ENCODE measurements at places on chromosomes 5 and 9. TPM values are rescaled to one million over a fixed set of nuclear protein-coding genes. Genes with fewer than 3 reads are reported as not detected.
A peak's percentile ranks its signal among the peaks of the same experiment; 100 is the strongest.

The PCDHGA6 gene
- 6.0 TPM for total RNA-seq

- DNase-seq = no peak
Observed at GRCh38 chr5:127650022-127650421, 1.1 kb downstream of the CTXN3 start.

The CCIN gene
- not detected for total RNA-seq

DNA sequence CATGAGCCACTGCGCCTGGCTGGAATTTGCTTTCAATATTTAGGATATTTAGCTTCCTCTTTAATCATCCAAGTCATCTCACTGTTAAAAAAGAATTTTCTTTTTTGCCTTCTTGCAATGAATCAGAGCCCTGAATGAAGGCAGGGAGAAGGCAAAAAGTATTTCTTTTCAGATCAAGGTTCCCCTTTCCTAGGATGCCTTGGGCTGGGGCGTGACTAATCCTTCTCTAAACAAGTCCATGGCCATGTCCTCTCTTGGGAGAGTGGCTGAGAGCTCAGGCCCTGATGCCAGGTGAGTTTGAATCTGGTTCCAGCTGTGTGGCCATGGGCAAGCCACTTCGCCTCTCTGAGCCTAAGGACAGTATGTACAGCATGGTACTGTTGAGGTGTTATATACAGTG, 84.8 kb upstream of the NEURL1B start:
- DNase-seq = peak; percentile 9

The ZNF622 gene
- total RNA-seq = 56.7 TPM

DNA sequence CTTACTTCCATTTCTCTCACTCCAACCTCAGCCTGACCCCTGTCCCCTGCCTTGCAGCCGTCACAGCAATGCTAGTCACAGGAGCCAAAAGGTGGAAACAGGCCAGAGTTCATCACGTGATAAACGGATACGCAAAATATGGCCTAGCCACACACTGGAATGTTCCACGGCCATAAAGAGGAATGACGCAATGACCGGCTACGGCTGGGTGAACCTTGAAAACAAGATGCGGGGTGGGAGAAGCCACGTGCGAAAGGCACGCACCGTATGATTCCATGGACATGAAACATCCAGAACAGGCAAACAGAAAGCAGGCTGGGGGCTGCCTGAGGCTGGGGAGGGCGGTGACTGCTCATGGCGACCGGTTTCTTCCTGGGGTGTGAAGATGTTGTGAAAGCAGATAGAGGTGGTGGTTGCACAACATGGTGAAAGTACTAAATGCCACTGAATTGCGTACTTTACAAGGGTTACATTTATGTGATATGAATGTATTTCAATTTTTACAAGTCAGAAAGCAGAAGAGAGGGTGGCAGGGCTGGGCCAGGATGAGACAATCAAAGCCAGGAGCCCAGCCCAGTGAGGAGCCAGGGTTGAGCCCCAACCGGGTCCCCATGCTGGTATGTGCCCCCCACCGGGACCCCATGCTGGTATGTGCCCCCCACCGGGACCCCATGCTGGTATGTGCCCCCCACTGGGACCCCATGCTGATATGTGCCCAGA, 117.8 kb upstream of the SARDH start:
- DNase-seq = no peak

DNA sequence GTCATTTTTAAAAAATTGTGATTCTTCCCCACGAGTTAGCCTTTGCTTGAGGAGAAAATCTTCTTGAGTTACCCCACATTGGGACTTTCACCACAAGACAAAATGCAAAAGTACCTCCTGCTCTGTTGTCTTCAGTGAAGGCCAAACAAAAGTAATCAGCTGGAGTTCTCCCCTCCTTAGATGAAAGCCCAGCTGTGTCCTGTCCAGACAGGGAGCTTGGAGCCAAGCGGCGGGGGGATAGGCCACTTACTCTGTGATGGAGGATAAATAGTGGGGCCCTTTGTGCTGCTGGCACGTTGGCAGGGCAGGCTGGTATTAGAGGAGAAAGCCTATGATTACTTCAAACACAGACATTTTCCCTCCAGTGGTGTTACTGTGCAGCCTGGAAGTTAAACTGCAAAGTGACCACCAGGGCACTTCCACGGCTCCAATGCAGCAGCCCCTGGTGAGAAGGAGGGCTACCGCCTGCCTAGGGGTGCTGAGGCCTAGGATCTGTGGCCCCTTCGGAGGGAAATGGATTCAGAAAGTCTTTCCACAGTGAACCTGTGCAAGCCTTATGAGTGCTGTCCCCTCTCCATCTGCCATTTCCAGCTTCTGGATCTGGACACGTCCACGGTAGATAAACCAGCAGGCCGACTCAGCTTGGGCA, 155.0 kb downstream of the TMEM167A start:
- no peak for DNase-seq

GRCh38 chr5:125413496-125414274, 667.2 kb upstream of the ZNF608 start:
- DNase-seq = no peak

GRCh38 chr9:70571258-70571657, 156.8 kb upstream of the KLF9 start:
- DNase-seq = no peak

GRCh38 chr5:90193185-90193822, 216.3 kb downstream of the CETN3 start:
- DNase-seq = no peak

DNA sequence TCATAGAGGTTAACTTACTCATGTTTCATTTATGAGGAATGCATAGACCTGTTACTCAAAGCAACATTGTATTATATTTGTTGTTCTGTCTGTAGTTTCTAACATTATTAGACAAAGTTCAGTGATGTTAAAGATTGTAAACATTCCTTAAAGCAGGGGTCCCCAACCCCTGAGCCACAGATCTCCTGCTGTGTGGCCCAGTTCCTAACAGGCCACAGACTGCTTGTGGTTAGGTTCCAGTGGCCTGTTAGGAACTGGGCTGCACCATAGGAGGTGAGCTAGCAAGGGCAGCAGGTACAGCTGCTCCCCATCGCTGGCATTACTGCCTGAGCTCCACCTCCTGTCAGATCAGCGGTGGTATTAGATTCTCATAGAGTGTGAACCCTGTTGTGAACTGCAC, 181.1 kb downstream of the KDM4C start:
- DNase-seq = no peak

DNA sequence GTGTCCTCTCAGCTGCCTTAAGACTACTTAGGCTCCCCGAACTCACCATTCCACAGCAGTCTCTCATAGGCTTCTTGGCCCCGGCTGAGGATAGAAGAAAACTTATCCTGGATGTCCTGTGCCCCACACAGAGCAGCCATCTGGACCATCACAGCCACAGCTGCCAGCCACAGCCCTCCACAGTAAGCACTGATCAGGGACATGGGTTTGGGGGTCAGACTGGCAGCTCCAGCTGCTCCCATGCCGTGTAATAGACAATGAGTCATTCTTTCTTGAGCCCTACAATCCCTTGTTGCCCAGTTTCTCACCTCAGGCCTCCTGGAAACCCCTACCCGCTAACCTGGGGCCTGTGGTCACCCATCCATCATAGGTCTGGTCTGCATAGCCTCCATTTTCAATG, 5.7 kb downstream of the CREB3 start:
- no peak for DNase-seq

DNA sequence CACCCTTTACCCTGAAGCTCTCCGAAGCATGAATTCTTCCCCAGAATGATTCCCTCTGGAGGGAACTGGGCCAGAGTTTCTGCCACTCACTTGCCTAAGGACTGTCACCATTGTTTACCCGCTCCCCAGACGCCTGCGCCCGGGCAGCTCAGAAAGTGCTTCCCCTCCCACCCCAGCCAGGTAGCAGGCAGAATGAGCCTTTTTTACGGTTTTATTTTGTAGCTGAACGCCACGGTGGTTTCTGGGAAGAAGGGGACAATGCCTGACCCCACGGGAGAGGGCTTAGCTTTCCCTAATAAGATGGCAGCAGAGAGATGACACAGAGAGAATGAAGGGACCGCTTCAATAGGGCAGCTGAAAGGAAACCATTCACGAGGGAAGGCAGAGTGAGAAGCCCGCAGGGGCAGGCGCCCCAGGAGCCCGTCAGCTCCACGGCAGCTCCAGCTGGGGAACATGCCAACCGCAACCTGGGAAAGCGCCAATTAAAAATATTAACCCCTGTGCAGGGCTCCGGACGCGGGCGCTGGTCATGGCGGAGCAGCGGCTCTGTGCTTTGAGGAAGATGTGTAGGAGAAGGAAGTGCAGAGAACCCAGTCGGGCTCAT, 20.4 kb upstream of the NTNG2 start:
- no peak for DNase-seq

- no peak for DNase-seq
Observed at GRCh38 chr5:43193894-43194265, 1.9 kb downstream of the NIM1K start.

DNA sequence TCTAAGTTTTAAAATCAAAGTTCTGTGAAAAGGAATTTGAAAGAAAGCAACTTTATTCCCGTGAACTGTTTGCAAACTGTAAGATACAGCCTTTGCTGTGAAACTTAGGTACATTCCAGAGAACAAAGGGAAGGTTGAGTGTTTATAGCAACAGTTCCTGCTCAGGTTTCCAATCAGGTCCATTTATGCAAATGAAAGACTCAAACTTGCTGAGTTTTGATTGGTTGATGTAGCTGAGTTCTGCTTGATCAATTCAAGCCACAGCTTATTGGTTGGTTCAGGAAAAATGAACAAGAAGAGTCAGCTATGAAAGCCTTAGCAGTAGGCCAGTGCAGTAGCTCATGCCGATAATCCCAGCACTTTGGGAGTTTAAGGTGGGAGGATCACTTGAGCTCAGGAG, 37.9 kb downstream of the SLC27A6 start:
- DNase-seq = no peak

DNA sequence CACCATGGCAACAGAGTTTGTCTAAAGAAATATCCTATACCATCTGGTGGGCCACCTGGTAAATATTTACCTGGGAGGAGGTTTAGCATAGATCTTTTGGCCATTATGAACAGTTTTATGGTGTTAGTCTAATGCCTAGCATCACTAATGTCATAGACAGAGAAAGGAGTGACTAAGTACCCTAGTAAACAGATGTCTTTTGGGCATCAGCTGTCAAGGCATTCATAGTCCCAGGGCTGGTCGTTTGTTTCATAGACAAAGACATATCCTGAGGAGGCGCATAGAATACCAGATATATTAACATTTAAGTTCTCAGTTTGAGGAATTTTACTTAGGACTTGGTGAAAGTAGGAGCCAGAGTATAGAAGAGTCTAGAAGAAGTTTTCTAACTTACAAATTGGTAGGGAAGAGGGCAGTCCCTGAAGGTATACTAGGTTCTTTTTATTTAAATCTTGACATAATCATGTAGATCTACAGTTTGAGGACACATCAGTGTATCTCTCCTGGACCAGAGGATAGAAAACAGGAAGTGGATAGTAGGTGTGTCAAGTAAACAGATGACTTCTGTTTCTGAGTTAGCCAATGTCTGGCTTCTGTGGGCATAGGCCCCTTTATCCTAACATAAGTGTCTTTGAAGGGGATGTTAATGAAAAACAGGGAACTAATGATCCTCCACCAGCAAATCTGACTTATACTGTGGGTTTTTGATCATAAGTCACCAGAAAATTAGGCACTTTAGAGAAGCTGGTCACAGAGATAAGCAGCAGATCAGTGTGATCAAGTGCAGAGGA, 105.0 kb upstream of the PRSS3 start:
- DNase-seq = no peak

The ISL1 gene
- not detected for total RNA-seq

GRCh38 chr5:141547488-141547887, 58.6 kb downstream of the PCDHGC5 start:
- DNase-seq = no peak

DNA sequence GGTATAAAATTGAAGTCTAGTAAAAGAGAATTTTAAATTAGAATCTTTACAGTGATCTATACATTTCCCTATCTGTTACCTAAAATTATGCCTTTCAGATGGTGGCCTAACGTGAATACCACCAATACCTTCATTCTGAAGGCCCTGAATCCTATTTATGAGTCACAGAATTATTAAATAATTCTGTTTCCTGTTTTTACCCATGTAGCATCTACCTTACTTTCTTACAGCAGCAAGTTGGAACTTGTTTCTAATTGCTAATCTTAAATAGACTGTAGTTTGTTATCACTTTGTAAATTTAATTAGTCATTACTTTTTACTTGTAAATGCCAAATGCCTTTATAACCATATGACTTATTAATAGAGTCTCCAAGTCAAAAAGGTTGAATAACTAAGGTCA, 135.0 kb downstream of the PDE4D start:
- no peak for DNase-seq

- no peak for DNase-seq
Observed at GRCh38 chr5:80755626-80756025, 100.8 kb upstream of the DHFR start.

The MARVELD2 gene
- 1.5 TPM for total RNA-seq

DNA sequence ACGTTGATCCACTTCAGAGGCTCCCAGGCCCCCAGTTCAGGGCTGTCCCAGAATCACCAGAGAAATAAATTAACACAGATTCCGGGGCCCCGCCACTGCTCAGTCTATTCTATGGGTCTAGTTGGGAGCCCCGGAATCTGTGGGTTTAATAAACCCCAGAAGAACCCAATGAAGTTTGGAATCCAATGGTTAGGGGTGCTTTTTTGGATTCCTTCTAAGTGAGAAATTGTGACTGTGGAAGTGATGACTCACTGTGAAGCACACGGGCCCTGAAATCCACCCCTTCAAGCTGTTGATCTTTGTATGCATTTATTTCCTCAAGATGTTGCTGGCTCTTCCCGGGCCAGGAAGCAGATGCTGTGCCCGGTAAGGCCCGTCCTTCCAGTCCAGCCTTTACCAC, 57.3 kb upstream of the SLC28A3 start:
- DNase-seq = no peak

The AOPEP gene
- 180 TPM for total RNA-seq

The SLC2A6 gene
- total RNA-seq = 2.7 TPM

- DNase-seq = no peak
Observed at GRCh38 chr5:173581408-173582215, 34.8 kb downstream of the BOD1 start.

DNA sequence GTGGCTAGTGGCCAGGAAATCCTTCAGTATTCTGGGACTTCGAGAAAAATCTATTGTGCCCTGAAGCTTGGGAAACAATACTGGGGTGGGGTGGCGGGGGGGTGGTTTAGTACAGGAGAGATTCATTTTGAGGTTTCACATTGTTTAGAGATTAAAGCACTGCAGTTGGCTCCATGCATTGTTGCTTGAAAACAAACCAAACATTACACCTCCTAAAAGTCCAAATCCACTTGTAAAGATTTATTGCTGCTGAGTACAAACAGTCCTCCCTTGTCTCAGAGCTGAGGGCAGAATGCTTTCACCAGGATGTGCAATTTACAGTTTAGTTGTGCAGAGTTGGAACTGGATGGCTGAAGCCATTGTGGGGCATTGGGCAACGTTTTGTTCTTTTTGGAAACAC, 49.4 kb downstream of the GGTA1 start:
- DNase-seq = no peak

DNA sequence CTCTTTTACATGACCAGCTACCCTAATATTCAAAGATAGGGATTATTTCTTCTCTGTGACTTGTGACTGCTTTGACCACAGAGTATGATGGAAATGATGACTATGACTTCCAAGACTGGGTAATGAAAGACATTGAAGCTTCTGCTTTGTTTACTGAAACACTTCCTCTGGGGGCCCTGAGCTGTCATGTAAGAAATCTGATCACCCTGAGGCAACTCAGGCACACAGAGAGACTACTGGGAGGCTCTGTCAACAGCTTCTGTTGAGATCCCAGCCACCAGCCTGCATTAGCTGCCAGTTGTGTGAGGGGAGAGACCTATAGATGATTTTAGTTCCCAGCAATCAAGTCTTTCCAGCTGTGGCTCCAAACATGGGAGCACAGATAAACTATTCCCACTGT, 76.5 kb downstream of the KCTD16 start:
- DNase-seq = no peak
